ENCODE measurements at places on chromosomes 13 and 19.

DNA sequence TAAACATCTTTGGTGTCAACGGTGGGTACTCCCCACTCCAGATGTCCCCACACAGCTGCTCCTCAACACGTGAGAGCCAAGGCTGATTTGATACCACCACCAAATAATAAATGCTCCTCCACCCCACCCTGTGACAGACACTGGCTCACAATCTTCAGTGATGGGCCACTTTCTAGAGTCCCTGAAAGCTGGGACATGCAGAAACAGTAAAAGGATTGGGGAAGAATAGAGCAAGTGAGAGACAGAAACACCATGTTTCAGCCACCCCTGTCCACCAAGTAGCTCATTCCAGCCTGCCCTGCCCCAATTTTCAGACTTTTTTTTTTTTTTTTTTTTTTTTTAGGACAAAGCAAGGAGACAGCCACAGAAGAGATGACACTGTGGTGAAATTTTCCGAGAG lies 1.6 kb downstream of the SLC46A3 start:
- DNase-seq = no peak

DNA sequence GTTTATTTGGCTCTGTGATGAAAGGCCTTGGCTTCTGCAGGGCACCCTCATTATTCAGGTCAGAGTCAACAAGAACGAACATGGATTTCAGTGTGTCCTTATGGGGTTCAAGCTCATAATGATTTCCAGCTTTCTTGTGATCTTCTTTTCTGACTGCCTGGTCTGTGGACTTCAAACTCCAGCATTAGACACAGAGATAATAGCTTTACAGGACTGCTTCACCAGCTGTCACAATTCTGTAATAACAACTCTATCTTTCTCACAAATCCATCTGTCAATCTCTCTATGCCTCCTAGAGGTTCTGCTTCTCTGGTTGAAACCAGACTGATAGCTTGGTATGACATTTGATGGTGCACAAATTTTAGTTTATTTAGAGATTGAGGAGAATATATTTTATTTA lies 13.1 kb upstream of the SLITRK6 start:
- DNase-seq = no peak

DNA sequence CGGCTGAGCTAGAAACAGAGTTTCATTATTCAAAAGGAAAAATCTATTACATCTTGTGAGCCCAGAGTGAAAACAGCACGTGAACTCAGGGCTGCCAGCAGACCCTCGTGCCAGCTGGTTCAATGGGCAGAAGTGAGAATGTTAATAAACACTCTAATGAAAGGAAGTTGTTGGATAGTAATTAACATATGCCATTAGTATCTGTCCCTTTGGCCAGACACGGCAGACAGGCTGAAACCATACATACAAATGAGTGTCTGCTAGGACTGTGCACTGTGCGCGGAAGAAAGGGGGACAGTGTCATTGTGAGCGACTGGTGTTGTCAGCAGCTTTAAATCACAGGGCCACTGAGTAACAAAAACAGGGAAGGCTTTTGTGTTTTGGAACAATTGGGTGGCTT lies 121.9 kb upstream of the TSC22D1 start:
- no peak for DNase-seq

- no peak for DNase-seq
Measured at GRCh38 chr19:6535558-6536137, 4.8 kb downstream of the TNFSF9 start.

DNA sequence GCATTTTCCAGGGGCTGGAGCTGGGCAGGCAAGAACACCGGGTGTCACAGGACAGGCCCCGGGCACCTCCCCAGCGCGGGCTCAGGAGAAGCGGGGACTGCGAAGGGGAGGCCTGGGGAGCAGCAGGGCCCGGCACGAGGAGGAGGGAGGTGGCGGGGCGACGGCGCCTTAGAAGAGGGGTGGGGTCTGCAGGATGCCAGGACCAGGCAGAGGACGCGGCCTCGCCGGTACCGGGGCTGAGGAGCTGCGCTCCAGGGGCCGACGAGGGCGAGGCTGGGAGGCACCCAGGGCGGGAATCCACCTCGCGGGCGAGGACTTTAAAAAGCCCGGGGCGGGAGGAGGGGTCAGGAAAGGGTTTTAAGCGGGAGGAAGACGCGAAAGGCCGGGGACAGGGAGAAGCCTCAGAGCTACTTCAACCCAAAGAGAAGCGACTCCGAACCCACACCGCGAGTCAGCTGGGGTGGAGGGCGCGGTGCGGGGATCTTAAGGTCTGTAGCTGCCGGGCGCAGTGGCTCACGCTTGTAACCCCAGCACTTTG lies 665 bp downstream of the ZNF347 start:
- DNase-seq = peak; percentile 2

DNA sequence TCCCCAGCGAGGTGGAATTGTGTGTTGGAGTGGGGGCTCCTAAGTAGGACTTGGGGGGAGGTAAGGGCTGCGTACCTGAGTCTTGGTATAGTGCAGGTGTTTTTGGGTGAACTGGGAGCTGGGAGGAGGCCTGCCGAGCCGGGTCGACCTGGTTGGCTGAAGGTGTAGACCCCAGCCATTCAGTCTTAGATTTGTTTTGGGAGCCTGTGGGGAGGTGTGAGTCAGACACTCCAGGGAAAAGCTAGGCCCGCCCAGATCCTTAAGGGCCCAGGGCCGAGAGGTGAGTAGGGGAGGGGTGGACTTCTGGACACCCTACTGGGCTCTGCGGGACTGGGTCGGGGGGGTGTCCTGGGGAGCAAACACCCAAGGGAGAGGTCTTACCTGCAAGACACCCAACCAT lies 935 bp downstream of the CRB3 start:
- DNase-seq = no peak

DNA sequence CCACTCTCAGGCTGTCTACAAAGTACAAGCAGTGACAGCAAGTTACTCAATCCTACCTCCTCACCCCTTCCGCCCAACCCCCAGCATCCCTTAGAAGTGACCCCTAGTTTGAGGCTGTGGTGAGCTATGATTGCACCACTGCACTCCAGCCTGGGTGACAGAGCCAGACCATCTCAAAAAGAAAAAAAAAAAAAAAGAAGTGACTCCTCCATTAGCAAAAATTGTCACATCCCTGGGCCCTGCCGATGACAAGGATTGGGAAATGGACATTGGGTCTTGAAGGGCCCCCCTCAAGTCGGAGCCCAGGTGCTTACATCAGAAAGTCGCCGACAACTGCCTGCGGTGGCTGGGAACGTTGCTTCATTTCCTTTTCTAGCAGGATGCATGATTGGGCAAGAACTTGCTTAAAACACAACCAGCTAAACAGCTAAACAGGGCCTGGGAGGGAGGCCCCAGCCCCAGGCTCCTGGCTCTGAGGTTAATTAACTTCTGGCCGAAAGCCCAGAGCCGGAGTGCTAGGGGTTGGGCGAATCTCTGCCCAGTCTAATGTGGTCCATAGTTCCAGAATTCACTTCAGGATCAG lies 15.3 kb downstream of the RAB3D start:
- no peak for DNase-seq

- no peak for DNase-seq
Measured at GRCh38 chr13:30892966-30893365, 13.1 kb upstream of the MEDAG start.

- DNase-seq = no peak
Measured at GRCh38 chr13:35720690-35721554, 244.4 kb upstream of the MAB21L1 start.

DNA sequence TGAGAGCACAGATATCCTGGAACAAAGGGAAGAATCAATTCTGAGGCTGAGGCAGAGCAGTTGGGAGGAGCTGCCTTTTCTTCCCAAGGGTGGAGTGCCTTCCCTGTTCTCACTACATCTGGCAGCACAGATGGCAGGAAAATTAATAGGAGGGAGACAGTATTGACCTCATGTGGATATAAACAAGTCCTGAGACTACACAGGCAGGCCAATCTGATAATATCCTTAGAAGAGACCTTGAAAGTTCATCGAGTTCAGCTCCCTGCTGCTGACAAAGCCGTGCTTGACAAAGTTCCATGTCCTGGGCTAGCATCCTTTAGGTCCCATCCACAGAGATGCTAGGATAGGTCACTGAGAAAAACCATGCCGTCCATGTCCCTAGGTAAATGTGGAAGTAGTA lies 1451.5 kb downstream of the EFNB2 start:
- no peak for DNase-seq

- no peak for DNase-seq
Measured at GRCh38 chr19:18214779-18215433, 11.1 kb upstream of the RAB3A start.

DNA sequence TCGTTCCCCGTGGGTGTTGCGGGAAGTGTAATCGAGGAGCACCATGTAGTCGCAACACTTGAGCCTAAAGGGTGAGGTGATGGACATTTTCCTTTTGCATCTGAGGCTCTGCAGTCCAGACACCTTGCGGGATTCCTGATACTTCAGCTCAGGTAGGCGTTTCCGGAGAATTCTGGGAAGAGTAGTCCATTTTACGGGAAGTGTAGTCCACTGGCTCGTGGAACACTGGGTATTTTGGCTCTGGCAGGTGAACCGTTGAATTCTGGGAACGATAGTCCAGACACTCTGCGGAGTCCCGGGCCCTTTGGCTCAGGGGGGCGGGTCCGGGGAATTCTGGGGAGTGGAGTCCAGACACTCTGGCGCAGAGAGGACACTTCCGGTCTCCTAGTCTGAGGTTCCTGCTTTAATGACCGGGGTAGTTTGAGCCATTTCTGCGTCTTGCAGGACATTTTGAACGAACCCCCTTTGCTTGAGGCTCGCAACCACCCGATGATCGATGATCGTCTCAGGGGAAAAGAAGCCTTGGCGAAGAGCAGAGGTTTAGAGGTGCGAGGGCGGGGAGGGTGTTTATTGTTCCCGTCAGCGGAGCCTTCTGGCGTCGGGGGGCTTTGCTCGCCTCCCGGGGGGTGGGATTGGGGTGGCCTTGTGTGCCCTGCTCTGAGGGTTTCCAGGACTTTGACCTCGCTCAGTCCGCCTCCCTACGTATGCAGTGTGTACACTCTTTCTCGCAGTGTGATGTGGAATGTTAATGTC lies at the start of gene ZNF223:
Gene ZNF223 (plus strand): TSS at position 387 of the 753 bp plus-strand sequence. CDS start 3,141 bp downstream, outside the sequence.
- peak; percentile 56 for DNase-seq

DNA sequence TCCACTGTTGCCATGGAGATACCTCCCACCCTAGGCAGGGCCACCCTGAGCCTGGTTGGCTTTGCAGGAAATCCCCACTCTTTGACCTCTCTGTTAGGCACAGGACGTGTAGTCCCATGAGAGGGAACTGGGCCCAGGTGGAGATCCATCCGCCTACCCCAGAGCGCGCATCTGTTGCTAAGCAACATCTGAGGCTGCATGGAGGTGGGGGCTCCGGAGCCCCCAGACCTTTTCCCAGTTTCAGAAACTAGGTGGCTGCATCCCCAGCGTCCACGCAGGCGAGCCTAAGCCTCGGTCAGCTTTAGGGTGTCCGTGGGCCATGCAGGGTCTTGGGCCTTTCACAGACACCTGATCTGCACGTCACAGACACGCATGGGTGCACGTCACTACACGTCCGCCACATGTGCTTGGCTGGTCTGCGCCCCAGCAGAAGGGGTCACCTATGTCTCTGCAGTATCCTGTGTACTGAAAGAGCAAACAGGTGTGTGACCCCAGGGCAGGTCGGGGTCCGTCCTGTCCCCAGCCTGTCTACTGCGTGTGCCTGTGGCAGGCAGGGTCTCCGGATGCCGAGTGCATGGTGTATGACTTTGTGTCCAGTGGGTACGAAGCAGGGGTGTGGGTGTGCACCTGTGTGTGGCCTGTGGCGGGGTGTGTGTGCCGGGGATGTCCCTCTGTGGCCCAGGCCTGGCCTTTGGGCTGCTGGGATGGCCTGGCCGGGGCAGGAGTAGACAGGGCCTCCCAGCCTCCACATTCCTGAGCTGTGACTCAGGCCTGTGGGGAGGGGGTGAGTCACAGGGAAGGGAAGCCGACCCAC lies 4.1 kb upstream of the CIRBP start:
- DNase-seq = no peak

DNA sequence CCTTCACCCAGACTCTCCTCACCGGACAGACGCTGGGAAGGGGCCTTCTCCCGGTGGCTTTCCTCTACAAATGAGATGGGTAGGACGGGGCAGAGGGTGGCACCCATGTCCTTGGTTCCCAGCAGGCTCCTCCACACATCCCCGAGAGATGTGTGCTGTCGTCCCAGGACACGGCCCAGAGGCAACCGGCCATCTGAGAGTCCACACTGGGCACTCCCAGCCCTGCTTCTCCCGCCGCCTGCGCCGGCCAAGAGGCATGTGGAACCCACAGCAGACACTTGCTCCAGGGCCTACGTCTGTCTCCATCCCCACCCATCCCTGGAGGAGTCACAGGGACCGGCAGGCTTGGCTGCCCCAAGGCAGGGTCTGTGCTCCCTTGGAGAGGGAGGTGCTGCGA lies 179.9 kb downstream of the KDM4B start:
- no peak for DNase-seq

GRCh38 chr19:9205501-9206113 lies 13.8 kb downstream of the OR7D4 start:
- peak; percentile 41 for DNase-seq

DNA sequence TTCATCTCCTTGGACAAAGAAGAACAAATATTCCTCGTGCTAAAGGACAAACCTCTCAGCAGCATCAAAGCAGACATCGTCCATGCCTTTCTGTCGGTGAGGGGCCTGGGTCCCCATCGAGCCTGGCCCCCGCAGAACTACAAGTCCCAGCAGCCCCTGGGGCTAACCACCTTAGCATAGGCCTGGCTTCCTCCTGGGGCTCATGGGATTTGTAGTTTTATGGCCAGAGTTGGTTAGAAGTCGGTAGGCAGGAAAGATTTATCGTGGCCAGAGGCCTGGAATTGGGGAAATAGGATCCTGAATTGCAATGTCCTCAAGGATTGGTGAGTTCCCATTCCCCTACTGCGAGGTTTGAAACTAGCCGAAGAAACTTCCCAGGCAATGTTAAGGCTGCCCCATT lies 19.6 kb downstream of the TMEM150B start:
- DNase-seq = peak; percentile 13

GRCh38 chr13:85278851-85279250 lies 520.4 kb downstream of the SLITRK6 start:
- DNase-seq = no peak

DNA sequence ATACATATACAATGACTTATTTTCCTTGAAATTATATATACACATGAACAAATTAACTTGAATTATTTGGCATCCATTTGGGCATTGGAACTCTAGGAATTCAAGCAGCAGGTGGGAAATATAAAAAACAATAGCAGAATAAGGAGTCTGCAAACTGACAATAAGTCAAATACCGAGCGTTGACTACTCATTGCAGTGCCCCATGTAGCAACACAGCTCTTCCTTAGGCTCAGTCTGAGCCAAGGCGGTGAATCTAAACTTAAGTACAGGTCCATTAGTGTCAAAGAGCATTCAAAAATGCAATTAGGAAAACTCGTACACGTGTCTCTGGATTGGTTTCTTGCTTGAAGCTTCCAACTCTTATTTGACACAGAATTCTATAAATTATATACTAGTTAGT lies 462.5 kb upstream of the KLF12 start:
- DNase-seq = no peak

GRCh38 chr13:47025791-47026447 lies 129.1 kb upstream of the HTR2A start:
- DNase-seq = no peak

DNA sequence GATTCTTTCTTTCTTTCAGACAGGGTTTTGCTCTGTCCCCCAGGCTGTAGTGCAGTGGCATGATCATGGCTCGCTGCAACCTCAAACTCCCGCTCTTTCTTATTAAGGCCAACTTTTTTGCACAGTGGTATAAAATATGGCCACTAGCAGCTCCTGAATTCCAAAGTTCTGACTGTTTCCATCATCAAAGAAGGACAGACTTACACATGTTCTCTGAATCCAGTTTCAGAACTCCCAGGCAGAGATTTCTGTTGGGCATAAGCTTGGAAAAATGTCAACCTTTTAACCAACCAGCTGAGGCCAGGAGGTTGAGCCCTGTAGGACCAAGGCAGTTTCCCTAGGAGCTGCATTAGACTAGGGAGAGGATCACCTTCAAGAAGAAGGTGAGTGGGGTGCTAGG lies 184.1 kb downstream of the HS6ST3 start:
- DNase-seq = no peak
